ENCODE measurements at places on chromosomes 6 and 20.
A peak's percentile ranks its signal among the peaks of the same experiment; 100 is the strongest.

- DNase-seq = no peak
Measured at GRCh38 chr6:101391772-101392585, 1.5 kb upstream of the GRIK2 start.

DNA sequence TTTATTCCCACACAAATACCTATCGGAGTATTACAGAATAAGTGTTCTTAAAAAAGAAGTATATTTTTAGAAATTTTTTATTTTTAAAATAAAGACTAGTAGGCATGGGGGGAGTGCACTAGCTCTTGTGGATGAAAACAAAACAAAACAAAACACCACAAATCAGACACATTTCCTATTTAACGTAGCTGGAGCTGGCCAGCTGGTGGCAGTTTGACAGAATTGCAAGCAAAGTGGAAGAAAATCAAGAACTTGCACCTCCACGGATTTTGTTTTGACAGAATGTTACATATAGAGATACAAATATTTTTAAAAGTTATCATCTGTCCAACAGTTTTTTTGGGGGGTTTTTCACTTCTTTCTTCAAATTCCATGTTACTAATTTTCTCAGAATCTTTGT is 63.6 kb upstream of the SNRPB2 start:
- DNase-seq = no peak

DNA sequence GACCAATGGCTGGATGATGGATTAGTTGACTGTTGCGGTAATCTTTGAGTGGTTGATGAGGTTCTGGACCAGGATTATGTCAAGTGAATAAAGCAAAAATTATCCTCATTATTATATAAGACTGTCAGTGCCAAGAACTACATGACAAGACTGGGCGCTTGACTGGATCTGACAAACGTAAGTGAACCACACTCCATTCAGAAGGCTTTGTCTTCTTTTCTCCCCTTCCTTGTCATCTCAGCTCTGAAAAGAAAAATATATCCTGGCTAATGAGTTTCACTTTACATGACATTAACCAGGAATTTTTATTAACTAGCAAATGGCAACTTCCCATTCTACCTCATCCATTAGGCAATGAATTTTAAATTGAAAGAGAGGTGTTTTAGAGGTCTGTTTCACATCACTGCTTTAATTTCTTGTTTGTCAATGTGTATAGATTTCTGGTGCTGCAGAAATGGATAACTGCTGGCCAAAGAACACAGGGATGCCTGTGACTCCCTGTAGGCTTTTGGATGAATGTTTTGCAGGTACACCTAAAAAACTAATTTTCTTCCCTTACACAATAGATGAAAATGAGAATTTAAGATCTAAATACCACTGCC is 150.1 kb downstream of the ELOVL4 start:
- no peak for DNase-seq

DNA sequence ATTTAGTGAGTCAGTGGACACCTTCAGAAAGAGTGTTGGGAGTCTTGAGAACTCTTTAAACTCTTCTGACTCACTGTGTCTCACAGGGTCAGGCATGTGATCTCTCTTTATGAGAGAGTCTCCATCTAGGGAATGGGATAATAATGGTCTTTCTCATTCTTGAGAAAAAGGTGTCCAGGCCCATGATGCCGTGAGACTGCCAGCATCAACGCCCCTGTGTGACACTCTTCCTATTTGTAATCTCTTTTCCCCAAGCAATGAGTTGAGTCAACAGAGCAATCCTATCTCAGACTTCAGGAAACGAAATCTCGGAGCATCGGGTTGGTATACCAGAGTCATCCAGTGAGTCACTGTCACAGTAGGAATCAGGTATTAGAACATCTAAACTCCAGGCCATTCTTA is 82.3 kb upstream of the BMP2 start:
- DNase-seq = no peak

DNA sequence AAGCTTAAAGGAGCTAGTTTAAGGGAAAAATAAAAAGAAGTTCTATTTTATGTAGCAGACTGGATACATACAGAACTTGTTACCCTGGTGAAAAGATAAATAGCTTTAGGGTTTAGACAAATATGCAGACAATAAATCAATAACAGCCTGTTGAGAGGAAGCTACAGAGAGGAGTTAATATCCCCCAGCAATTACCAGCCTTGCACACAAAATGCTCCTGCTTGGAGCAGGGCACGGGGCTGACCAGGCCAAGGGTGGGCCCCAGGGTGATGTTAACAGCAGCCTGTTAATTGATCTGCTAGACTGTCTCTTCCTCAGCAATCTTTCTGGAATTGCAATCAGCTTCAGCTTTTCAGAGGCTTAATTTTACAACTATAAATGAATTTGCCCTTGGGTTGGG is 125.1 kb upstream of the SOX4 start:
- no peak for DNase-seq

- DNase-seq = no peak
Measured at GRCh38 chr20:50392138-50392866, 117.9 kb upstream of the PTPN1 start.

GRCh38 chr6:31111712-31112111 is 663 bp downstream of the C6orf15 start:
- DNase-seq = no peak

DNA sequence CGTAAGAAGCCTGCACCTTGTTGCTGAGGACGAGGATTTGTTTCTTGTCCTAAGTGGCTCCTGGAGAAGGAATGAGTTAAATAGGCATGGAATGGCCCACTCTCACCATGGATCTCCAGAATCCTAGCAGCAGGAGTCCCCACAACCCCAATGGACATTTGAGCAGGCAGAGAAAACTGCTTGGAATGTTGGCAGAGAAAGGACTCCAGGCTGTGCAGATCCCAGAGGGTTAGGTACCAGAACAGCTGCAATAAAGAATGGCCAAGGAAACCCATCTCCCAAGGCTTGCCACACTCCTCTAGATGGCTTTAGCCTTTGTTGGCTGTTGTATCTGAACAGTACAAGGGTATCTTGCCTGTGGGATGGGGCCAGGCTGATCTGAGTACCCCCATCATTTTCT is 1415.7 kb upstream of the ADGRB3 start:
- no peak for DNase-seq

GRCh38 chr6:170282512-170283158 is 8.2 kb downstream of the DLL1 start:
- DNase-seq = no peak

- DNase-seq = no peak
Measured at GRCh38 chr6:65112435-65112834, 594.6 kb downstream of the EYS start.

- DNase-seq = no peak
Measured at GRCh38 chr6:152305672-152306071, 331.5 kb downstream of the SYNE1 start.

GRCh38 chr6:55016261-55016660 is 158.1 kb upstream of the HCRTR2 start:
- peak; percentile 59 for DNase-seq

DNA sequence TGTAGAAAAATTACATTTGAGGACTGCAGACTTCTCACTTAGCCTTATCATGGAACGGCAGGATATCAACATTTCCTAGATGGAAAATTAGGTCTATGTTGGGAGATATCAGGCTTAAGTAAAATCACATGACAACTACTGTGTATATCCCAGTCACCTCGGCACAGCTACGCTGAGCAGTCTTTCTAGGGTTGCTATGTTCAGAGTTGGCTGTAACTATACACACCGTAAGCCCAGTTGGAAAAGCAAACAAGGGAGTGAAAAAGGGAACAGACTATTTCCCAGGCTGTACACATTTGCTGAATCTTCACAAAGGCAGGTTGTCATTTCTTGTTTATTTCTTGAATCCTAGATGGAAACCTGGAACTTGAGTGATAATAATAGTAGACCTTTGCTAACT is 80.7 kb upstream of the PTPRK start:
- no peak for DNase-seq

DNA sequence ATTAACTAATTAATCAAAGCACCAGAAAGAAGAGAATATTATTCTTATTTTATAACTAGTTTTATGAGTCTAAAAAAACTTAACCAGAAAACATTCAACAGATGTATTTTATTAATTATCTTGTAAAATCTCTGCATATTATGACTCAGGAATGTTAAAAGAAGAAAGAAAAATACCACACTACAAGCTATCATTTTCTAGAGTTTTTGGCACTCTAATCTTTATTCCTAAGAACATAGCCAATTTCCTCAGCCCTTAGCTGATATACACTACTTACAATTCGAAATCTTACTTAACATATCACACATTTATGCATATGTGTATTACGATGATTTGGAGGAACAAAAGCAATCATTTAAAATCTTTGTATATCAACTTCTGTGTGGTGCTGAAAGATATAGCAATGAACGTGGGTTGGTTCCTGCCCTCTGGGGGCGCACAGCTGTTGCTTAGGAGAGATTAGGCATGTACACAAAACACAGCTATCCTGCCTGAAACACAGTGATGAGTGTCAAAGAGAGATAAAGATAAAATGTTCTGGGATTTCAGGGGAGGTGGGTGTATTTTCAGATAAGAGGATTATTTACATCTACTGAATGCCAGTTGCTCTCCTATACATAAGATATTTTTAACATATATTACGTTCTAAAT is 404.5 kb downstream of the SYNE1 start:
- DNase-seq = no peak

GRCh38 chr6:165937564-165938358 is 229.9 kb downstream of the TBXT start:
- no peak for DNase-seq

- no peak for DNase-seq
Measured at GRCh38 chr20:34843421-34843820, 18.0 kb upstream of the NCOA6 start.

DNA sequence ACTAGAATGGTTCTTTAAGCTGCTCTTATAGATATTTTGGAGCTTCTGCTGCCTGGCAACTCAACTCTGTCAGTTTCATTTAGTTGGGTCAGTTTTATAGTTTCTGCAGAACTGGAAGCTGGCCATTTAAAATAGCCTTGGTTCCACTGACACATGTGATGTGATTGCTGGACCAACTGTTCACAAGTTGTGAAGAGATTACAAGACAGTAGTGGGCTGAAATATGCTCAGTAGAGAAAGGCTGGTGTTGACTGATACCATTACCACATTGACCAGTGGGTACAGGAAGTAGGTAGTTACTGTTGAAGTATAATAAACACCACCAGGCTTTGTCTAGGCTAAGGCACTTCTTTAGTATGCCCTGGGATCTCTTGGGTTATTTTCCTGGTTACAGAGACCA is 39.0 kb downstream of the BCKDHB start:
- DNase-seq = no peak

DNA sequence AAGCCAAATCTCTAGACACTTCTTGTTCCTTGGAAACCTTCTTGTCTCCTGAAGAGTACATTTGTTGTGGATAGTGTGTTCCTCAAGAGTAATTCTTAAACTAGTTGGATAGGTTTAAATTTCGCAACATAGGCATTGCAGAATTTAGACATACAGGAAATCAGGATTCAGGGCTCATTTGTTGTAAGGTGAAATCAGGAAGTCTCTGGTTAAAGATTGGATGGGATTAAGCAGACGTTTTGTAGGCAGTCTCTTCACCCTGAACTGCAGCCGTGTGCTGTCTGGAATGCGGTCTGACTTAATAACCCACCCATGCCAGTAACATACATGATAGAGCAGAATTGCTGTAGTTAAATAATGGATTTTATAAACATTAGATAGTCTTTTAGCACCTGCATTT is 21.7 kb downstream of the HIVEP1 start:
- DNase-seq = no peak

GRCh38 chr6:5084360-5084780 is 771 bp upstream of the PPP1R3G start:
- DNase-seq = no peak

DNA sequence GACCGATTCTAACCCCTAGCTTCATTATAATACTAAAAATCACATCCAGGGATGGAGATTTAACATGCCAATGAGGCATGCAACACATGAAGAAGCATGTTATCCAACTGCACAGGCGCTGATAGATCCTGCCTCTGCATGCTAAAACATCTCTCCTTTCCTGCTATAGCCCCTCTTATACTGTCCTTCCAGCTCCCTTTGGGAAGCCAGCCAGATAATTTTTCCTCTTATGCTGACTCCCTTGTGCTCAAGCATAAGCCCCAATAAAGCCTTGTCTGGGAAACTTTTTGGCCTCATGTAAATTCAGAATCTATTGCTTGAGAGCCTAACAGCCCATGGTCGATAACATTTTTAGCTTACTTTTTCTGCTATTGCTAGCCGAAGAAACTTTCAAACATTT is 404.3 kb downstream of the EPM2A start:
- DNase-seq = no peak

DNA sequence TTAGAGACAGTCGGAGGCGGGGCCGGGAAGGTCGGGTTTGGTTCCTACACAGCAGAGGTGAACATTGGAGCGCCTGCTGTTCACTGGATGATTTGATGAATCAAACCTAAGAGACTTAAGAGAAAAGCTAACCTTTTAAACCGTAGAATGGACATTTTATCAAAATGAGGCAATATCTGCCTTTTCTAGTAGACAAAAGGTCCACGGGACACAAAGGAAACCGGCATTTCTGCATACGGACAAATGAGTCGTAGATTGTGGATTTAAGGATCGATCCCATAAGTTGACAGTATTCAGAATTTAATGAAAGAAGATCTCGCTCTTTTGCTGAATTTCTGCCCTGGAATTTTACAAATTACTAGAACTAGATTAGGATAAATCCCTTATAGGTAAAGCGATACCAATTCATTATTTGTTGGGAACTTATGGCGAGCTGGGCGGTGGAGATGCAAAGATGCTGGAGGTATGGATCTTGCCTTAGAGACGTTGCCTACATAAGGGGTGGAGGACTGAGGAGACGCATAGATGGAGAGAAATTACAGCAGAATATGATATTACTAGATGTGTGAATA is 400 bp downstream of the PAK1IP1 start:
- no peak for DNase-seq

- no peak for DNase-seq
Measured at GRCh38 chr6:90859056-90859455, 272.2 kb upstream of the MAP3K7 start.

GRCh38 chr6:70151616-70152015 is 151.3 kb downstream of the COL9A1 start:
- DNase-seq = peak; percentile 4

DNA sequence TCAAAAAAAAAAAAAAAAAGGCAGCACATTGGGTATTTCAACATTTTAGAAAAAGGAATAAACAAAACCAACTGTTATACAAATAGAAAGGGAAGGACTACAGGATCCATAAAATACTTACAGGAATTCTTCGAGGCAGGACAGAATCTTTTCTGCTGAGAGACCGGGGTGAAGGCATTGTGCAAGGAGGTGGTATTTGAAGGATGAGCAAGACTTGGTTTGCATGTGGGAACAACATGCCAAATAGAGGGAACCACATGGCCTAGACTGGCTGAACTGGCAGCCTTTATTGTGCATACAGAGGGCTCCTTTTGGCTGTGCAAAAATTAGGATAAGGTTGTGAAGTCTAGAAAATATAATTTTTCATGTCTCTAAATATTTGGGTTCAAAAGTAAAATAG is 62.9 kb downstream of the SCAND1 start:
- no peak for DNase-seq
